ENCODE measurements at places on chromosomes 3 and 15.

GRCh38 chr15:86002444-86002843 is 77.2 kb upstream of the AGBL1 start:
- no peak for DNase-seq

DNA sequence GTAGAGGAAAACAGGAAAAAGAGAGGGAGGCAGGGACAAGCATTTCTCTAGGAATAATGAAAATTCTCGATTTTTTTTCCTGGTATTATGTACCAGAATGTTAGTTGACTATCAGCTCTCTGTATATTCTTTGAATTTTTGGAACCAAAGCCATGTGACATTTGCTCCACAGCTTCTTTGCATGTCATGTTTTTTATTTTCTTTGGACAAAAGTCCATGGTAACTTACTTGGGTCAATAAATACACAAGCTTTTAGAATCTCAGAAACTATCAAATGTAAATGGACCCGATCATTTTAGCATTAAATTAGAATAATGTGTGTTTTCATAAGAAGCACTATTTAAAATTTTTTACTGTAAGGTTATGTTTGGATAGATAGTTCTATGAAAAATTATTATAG is 320.5 kb downstream of the ZIC1 start:
- DNase-seq = no peak

DNA sequence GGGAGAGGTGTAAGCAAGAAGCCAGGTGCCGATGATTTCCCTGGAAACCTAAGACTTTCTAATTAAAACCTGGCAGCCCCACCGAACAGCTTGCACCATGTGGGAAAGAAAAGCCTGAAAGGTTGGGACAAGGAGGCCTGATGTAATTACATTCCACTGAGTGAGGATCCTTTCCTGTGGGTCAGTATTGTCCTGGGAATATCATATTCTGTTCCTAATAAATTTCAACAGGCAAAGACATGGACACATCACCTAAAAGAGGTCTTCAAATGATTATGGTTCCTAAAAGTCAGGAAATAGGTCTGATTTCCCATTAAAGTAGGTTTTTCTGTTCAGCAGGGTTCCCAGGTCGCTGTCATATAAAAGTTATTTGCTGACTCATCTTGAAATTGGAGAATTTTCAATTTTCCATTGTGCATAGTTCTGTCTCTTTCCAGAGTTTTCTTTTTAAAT is 58.5 kb downstream of the DUT start:
- DNase-seq = no peak

DNA sequence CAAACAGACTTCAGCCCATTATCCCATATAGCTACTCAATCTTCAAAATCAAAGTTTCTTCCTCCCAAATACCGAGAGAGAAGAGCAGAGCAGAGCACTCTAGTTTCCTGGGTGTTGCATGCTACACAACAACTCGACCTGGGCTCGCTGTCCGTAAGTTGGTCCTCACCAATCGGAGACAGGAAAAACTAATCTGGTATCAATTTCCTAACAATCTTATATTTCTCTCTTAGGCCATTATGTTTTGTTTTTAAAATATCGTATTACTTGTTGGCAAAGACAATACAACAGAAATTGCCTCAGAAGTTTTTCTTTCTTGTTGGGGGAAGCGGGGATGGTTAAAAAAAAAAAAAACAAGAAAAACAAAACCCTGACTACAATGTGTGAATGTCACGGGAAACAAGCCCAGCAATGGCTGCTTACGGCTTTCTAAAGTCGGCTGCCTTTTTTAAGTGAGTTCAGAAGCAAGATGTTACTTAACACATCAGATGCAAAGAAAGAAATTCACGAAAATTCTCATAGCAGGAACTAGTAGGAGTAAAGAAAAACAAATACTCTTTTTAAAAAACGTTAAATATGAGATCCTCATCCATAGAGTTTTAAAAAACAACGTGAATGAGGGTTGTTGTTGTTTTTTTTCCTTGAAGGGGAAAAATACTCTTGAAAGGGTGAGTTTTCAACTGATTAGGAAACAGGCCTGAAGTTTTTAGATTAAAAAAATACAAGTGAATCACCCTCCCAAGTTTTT is 1.9 kb downstream of the VGLL4 start:
- DNase-seq = no peak

DNA sequence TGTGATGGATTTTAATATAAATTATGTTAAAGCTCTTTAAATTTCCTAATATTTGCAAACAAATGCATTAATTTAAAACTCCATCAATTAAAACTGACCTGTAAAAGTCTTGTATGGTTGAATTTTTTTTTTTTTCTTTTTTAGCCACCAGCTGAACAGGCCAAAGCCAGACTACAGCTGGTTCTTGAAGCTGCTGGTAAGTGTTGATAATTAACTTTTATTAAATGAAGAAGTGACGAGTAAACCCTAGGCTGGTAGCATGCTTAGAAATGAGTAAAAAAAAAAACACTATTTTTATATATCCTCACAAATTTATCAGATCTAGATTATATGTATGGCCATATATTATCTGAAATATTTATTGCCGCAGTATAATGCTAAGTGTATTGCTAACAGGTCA is 216.3 kb upstream of the MLF1 start:
- DNase-seq = no peak

- no peak for DNase-seq
These were observed 38.1 kb downstream of the UBE2E2 start for GRCh38 chr3:23241256-23241655.

Measured in left ventricle myocardium superior (tissue), 1 donor.